ENCODE measurements at places on chromosomes 3 and 15.
A peak's percentile ranks its signal among the peaks of the same experiment; 100 is the strongest.

DNA sequence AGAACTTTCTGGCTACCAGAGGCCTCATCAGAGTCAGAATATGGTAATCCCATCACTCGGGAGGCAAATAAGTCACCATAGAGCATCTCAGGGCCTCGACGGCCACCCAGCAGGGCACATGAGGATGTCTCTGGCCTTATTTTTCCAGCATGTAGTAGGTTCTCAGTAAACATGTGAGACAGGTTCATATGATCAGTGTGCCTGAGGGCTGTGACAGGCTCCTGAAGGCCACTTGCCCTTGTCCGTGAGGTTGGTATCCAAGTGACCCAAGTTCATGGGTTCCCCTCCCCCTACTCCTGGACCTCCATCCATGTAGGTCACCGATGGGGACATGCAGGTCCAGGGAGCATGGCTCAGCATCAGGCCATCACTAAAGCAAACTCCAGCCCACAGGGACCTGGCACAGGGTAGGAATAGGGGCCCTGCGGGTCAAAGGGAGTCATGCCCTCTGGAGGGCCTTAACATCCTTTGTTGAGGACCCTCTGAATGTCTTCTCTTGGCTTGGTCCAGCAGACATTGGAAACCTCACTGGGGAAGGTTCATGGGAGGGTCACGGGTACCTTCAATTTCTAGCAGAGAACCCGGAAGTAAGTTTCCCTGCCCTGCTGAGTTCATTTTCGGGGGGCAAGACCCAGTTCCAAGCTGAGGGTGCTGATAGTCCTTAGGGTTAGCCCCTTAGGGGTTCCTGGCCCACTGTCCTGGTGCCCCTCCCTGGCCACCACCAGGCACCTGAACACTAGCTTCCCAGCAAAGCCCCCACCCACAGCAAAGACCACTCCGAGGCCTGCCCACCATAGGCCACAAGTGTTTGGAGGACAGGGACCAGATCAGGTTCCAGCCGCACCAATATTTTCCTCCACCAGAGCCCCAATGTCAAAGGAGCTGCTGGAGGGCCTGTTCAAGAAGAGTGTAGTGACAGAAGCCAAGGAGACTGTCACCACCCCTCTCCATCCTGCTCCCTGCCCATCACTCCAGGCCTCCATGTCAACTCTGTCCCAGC lies 61.1 kb downstream of the ZNF445 start:
- no peak for DNase-seq

GRCh38 chr15:92069308-92070250 lies 216.1 kb downstream of the SLCO3A1 start:
- no peak for DNase-seq

DNA sequence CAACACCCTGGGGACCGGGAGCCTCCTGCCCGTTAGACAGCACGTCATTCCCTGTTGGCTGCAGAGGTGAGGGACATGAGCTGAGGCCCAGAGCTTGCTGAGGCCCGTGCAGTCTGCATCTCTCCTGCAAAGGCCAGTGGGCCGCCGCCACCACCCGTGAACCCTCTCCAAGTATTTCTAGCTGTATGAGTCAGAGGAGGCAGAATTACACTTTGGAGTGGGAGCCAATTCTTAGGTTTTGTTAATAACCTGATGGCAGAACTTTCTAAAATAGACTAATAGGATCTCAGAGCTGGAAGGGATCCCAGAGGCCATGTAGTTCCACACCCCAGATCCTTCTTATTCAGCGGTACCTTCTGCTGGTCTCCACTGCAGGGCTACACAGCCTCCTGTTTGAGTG lies 335.2 kb upstream of the CTDSPL start:
- DNase-seq, result peak; percentile 88

- no peak for DNase-seq
Measured at GRCh38 chr3:194043516-194043915, 92.4 kb upstream of the HES1 start.

GRCh38 chr15:72323752-72324151 lies 3.8 kb upstream of the CELF6 start:
- DNase-seq, result no peak

DNA sequence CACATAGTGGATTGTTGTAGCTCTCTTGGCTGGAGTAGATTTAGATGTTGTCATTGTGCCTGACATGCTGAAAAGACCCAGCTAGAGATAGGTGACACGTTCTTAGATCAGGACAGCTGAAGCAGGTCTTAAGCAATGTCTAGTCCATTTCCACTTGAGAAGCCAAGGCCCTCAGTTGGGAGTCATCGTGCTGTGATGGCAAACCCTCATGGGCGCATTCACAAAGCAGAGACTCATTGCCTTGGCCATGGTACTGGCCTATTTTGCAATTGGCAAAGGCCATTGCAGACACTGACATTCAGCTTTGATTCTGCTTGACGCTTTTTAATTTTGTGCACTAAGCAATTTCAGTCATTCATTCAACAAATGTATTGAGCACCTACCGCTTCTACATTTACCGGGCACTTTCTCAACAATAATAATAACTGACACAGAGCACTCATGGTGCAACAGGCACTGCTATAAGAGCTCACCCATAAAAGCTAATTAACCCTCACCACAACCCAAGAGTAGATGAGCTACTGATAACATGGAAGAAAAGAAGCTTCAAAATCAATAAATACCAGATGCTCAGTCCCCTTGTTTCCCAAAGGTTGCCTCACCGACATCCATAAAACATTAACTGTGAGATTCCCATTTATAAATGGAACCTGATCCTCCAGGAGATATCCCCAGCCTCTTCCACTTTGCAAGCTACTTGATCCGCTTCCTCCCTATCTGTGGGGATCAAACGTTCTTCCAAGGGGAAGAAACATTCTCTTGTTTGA lies 200.1 kb downstream of the TLE3 start:
- DNase-seq, result no peak

GRCh38 chr3:25044762-25045710 lies 383.0 kb upstream of the RARB start:
- no peak for DNase-seq

GRCh38 chr3:114290911-114291901 lies 2.6 kb upstream of the TIGIT start:
- DNase-seq, result peak; percentile 70

DNA sequence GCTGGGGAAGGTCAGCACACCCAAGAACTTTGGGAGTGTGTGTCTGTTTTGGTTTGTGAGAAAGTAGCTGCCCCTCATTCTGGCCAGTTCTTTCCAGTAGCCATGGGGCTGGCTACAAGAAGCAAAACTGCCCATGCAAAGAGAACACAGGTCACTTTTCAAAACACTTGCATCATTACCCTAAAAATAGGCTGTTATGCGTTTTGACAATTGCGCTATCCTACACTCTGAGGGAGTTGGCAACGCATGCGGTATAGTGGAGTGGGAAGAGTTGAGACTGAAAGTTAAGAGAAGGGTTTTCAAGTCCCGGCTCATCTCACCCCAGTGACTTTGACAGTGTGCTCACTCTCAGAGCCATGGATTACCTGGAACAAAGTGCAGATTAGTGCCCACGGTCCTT lies 41.8 kb upstream of the MYZAP start:
- DNase-seq, result no peak

GRCh38 chr3:127167315-127168043 lies 25.5 kb upstream of the PRR23E start:
- DNase-seq, result no peak

DNA sequence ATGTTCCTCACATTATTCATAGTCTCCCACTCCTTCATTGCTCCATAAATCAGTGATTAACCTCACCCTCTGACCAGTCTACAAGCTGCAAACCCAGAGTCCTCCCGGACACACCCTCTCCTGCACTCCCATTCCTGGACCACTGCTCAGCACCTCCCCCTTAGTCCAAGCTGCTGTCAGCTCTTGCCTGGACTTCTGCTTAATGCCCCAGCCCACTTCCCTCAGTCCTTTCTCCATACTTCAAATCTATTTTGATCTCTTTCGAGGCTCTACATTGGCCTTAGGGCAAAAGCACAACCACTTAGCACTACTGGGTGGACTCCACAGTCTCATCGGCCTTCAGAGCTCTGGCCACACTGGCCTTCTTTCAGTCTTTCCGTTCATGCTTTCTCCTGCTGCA lies 79.4 kb upstream of the FAM98B start:
- no peak for DNase-seq

DNA sequence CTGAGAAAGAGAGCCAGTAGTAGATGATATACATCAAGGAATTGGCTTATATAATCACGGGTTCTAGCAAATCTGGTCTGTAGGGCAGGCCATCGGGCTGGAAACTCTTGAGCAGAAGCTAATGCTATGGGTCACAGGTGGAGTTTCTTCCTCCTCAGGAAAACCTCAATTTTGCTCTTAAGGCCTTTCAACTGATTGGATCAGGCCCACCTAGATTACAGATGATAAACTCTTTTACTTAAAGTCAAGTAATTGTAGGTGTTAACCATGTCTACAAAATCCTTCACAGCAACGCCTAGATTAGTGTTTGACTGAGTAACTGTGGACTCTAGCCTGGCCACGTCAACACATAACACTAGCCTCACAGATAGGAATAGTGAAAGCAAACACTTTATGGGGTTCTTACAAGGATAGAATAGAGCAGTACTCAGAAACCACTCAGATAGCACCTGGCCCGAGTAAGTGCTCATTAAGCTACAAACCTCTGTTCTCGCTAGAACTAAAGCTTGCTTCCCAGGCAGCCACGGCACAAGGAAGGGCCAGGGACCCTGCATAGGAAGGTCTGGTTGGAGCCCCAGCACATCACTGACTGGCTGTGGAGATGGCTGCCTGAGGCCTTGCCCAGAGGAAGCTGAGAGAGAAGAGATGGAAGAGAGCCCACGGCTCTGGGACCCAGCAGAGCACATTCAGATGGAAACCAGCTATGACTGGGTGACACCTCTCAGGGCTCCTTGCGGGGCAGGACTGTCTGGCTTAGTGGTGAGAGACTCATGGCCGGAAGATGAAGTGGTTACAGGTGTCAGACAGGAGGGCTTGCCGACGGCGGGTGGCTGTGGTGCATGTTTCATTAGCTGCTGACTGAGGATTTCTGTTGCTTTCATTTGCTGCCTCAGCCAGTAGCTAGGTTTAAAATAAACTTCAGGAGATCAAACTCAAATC lies 202.5 kb upstream of the TLE3 start:
- no peak for DNase-seq

GRCh38 chr3:135232226-135232625 lies 437.2 kb downstream of the EPHB1 start:
- no peak for DNase-seq

- no peak for DNase-seq
Measured at GRCh38 chr3:67635806-67636205, 18.6 kb downstream of the SUCLG2 start.

DNA sequence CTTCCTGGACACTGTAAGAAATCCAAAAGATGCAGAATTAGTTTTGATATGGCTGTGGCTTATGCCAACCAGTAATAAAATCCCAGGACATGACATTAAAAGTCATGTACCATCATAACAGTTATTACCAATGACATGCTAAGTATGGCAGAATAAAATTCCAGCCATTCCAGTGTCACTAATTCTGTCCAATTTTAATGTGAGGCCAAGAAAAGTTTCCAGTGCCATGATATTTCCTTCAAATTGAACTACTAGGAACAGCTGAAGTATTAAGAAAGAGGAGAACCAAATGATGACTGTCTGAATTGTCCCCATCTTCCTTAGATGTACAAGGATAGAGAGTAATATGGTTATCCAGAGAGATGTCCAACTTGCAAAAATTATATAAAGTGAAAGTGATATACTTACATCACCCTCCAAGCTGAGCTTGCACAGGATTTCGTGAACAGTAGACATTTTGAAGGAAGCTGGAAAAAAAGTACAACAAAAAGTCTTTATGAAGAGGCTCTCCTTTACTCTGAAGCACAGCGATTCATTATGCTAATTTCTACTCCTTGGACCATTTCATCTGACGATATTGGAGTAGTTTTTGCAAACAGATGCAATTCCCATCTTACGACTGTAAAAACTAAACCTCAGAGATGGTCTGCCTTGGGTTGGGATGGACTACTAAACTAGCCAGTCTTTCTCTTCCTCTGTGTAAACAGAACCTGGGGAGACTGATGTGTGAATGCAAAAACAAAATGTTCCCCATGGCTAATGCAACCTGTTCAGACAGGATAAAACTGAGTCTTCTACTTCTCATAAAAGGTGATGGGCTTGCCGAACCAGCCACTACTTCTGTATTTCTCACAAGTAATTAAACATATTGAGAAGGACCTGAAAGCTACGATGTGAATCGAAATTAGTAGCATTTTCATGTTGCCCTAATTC lies 11.9 kb downstream of the ANXA2 start:
- no peak for DNase-seq
